ENCODE measurements at places on chromosomes 1 and 21.
A peak's percentile ranks its signal among the peaks of the same experiment; 100 is the strongest.

DNA sequence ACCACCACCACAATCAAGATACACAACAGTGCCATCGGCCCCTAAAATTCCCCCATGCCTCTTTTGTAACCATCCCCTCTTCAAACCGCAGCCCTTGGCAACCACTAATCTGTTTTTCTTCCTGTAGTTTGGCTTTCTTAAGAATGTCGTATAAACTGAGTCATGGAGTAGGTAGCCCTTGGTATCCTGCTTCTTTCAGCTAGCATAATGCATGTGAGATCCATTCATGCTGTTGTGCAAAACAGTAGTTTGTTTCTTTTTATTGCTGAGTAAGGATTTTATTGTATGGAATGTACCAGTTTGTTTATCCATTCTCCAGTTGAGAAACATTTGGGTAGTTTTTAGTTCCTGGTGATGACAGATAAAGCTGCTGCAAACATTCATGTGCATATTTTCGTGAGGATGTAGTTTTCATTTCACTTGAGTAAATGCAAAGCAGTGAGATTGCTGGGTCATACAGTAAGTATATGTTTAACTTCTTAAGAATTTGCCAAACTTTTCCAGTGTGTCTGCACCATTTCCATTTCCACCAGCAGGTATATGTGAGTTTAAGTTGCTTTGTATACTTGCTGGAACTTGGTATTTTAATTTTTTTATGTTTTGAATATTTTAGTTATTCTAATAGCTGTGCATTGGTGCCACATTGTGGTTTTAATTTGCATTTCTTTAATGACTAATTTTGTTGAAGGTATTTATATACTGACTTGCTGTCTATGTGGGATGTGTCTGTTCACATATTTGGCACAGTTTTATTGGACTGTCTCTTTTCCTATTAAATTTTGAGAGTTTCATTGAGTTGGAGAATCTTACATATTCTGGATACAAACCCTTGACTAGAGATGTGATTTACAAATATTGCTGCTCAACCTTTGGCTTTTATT lies 148.4 kb upstream of the MAP1LC3C start:
- no peak for DNase-seq

DNA sequence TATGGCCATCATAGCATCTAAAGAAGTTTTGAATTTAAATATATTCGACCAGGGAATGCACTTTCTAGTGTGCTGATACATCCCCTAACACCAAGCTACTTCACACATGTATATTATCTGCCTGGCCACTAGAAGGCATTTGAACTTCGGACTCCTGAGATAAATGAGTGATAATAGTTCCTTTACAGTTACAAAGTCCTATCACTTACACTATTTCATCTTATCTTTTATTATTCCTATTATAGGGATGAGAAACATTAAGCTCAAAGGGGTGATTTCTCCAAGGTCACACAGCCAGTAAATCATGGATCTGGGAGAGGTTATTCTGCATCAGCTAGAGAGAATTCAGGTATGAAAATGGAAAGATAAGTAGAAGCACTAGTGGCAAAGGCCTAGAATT lies 40.3 kb downstream of the GPATCH2 start:
- DNase-seq: no peak

GRCh38 chr1:209318181-209319056 lies 265.1 kb upstream of the CAMK1G start:
- no peak for DNase-seq

- DNase-seq: no peak
These were observed 3.9 kb downstream of the NCAM2 start for GRCh38 chr21:21002153-21002552.

DNA sequence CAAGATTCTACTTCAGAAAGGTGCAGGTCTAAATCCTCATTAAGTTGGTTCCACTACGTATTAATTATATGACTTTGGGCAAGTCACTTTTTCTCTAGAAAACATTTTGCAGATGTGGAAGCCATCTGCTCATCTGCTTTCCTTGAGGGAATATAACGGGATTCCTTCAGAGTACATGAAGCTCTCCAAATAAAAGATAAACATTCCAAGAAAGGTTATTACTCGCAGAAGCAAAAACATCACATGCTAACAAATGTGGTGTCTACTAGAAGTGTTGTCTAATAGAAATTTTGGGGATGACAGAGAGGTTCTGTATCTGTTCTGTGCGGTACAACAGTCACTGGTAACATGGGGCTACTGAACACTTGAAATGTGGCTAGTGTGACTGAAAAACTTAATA lies 60.2 kb downstream of the NIBAN1 start:
- DNase-seq: no peak

DNA sequence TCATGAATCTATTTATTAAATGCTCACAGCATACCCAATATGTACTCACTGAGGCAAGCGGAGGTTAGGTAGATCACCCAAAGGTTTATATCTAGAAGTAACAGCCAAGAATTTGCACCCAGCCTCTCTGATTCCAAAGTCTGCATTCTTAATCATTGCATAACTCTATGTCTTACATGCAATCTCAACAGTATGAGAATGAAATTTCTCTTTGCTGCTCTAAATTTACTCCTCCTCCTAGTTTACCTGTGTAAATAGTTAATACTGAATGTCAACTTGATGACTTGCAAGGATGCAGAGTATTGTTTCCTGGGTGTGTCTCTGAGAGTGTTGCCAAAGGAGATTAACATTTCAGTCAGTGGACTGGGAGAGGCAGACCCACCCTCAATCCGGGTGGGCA lies 840.6 kb downstream of the BRINP3 start:
- no peak for DNase-seq

DNA sequence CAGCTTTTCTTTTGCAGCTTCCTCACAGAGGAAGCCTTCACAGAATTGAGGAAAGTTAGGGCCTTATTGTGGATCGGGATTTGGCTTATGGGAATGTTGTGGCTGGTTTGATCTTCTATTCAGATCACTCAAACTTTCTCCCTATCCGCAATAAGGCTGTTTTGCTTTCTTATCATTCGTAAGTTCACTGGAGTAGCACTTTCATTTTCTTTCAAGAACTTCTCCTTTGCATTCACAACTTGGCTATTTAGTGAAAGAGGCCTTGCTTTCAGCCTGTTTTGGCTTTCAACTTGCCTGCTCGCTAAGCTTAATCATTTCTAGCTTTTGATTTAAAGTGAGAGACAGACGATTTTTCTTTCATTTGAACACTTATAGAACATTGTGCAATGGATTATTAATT lies 181.9 kb upstream of the B3GALT2 start:
- no peak for DNase-seq

GRCh38 chr1:50970509-50970887 lies 453 bp downstream of the CDKN2C start:
- DNase-seq: peak; percentile 58

DNA sequence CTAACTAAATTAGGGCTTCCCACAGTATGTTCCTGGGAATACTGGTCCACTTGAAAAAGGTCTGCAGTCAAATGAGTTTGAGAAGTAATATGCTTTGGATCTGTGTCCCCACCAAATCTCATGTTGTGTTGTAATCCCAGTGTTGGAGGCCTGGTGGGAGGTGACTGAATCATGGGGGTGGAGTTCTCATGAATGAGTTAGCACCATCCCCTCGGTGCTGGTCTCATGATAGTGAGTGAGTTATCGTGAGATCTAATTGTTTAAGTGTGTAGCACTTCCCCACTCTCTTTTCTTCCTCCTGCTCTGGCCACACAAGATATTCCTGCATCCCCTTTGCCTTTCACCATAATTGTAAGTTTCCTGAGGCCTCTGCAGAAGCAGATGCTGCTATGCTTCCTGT lies 16.9 kb upstream of the DMRTB1 start:
- no peak for DNase-seq

DNA sequence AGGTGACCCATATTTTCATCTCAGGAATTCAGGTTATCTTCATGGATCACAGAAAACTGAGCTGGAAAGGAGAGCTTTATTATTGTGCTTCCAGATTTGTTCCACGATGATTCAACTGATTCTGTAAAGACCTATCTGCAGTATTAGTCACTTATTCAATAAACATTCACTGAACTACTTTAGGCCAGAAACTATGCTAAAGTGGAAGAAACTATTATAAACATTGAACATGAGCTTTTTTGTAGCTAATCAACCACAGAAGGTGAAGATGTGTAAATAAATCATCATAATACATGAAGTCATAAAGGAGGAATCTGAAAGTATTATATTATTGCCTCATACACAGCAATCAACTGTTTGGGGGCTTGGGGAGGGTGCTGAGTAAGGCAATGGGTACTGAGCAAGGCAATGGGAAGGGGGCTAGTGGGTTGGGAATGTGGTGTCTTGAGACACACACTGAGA lies 30.6 kb upstream of the EXO1 start:
- no peak for DNase-seq

- DNase-seq: no peak
These were observed 169.7 kb downstream of the TOMM20 start for GRCh38 chr1:234958706-234959657.

- DNase-seq: no peak
These were observed 464 bp downstream of the COL11A1 start for GRCh38 chr1:103107741-103108375.

GRCh38 chr21:29343519-29343918 lies 44.8 kb downstream of the BACH1 start:
- DNase-seq: no peak

GRCh38 chr21:38925923-38926322 lies 120.2 kb downstream of the ETS2 start:
- DNase-seq: no peak

- DNase-seq: peak; percentile 56
These were observed 23.5 kb downstream of the RNF223 start for GRCh38 chr1:1050577-1051052.

GRCh38 chr1:54551891-54552290 lies 3.9 kb downstream of the ACOT11 start:
- no peak for DNase-seq

- no peak for DNase-seq
These were observed 59.7 kb downstream of the FGGY start for GRCh38 chr1:59356627-59357026.

DNA sequence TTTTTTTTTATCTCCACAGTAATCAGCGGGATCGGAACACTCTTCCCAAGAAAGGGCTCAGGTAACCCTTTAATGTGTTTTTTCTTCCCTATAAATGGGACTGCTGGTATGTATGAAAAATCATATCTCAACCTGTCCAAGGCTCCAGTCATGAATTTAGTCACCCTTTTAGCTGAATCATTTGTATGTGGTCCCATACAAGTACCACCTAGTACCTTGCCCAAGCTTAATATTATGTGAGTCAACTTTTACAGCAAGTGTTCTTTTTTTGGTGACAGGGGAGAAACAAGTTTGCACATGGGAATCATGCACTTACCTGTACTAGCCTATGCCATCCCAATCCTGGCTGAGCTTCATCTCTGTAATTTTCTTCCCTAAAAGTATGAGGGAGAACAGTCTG lies 43.7 kb upstream of the IPO9 start:
- DNase-seq: no peak

GRCh38 chr1:94734963-94735901 lies 84.9 kb upstream of the SLC44A3 start:
- DNase-seq: no peak

- DNase-seq: no peak
These were observed 3.4 kb upstream of the PCSK9 start for GRCh38 chr1:55035904-55036303.

DNA sequence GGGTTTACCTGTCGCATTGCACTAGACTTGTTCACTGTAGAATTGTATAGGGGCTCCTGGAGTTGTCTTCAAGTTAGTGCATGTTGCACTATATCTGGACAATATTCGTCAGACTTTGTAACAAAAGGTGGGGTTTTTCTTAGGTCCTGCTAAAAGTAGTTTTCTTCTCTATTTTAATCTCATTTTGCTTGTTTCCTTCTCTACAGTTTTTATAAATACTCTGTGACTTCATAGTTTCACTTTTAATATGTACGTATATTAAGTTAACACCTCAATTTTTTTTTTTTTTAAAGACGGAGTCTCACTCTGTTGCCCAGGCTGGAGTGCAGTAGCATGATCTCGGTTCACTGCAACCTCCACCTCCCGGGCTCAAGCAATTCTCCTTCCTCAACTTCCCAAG lies 26.5 kb upstream of the MRPS6 start:
- DNase-seq: no peak

- no peak for DNase-seq
These were observed 23.8 kb downstream of the OTUD7B start for GRCh38 chr1:149986486-149987296.

DNA sequence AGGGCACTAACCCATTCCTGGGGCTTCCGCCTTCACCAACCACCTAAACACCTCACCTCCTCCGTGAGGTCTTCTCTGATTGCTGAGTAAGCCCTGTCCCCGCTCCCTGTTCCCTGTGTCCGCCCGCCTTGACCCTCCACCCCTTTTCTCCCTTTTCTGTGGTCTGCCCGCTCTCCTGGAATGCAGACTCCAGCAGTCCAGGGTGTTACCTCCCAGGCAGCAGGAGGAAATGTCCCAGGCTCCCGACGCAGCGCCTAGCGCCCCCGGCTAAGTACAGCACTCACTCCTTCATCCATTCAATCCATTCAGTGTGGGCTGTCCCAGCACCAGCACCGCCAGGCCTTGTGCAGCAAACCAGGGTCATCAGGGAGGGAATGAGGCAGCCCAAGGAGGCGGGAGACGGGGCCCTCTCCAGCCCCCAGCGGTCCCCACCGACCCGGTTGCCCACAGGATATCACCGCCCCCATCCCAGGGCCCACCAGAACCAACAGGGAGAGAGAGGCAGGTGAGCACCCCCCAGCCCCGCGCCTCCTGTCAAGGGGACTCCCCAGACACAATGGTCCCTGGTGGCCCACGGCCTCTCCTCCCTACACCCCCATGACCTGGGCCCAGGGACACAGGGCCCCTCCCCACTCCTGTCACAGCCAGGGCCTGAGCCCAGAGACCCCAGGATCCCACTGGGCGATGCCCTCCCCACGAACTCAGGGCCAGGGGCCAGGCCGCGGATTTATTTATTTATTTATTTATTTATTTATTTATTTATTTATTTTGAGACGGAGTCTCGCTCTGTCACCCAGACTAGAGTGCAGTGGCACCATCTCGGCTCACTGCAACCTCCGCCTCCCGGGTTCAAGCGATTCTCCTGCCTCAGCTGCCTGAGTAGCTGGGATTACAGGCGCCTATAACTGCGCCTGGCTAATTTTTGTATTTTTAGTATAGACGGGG lies 10.2 kb downstream of the TNFRSF14 start:
- DNase-seq: no peak

GRCh38 chr1:36982709-36983108 lies 51.6 kb downstream of the GRIK3 start:
- no peak for DNase-seq

DNA sequence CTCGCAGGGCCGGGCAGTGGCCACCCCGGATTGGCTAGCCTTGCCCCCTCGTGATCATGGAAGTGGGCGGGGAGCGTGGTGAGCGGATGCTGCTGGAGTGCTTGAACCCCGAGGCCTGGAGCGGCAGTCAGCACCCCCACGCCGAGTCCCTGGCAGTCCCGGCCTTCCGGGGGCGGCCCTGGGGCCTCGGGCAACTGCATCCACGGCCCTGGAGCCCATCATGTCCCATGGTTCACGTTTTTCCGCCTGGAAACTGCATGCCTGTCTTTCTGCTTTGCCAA lies 45.6 kb downstream of the CDC7 start:
- no peak for DNase-seq

DNA sequence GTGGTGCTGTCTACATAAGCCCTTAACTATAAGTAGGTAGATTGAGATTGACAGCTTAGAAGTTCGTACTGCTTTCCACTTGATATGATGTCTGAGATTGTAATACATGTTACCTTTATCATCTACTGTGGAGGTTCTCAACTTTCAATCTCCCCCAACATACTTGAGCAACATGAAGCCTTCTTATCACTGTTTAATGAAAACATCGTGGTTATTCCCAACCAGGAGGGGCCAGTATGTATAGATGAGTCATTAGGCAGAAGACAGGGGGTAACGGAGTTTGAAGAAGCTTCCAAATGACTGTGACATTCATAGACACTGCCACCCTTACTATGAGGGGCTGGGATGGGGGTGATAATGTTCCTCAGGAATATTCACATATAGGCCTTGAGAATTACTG lies 36.0 kb downstream of the CENPF start:
- DNase-seq: no peak
